ENCODE measurements at places on chromosomes 13 and 19.

- DNase-seq: no peak
Measured at GRCh38 chr19:5631567-5632240, 8.8 kb downstream of the SAFB start.

DNA sequence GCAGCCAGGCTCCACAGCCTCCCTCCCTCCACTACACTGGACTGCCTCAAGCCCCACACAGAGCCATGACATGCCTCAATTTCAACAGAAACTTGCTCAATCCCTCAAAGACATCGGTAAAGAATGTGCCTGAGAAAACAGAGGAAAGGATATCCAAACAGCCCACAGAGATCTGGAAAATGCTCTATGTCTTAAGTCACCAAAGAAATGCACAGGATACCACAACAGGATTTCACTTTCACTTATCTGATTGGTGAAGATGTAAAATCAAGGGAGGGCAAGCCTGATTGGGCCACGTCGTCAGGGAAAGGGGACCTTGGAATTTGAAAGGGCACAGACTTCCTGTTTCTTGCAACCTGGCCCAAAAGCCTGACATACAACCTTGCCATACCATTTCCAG, 14.2 kb downstream of the CACNA1A start:
- DNase-seq: peak; percentile 83

DNA sequence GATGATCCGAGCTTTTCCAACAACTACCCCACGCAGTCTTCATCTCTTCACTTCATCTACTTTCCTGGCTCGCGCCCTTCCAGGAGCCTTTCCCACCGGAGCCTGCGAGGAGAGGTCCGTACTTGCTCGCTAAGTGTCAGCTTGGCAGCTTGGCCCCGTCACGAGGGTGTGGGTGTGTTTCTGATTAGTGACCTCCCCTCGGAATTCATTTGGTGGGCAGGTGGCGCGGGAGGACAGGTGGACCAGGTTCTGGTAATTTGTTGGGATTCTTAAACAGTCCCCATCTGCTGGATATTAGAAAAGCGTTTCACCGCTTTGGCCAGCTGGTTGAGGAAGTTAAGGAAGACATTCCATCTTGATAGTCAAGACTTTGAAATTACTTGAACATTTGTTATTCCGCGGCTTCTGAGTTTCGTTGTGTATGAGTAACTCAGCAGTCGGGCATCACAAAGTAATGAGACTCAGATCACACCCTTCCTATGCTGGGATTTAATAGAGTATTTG, 515 bp downstream of the UFM1 start:
- peak; percentile 49 for DNase-seq

DNA sequence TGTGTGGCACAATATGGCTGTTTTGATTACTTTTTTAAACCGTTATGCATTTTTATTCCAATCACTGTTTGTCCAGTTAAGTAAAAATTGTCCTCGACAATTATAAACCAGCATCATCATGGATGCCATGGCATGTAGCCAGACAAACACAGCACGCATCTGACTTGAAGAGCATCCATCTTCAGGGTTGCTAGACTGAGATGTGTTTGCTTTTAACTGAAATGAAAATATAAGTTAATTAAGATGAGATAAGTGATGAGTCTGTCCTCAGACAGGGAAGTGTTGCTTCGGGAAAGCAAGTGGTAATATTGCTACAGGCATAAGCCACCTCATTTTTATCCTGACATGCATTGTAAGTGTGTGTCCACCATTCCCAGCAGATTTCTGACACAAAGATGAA, 92.8 kb upstream of the TPP2 start:
- DNase-seq: no peak

DNA sequence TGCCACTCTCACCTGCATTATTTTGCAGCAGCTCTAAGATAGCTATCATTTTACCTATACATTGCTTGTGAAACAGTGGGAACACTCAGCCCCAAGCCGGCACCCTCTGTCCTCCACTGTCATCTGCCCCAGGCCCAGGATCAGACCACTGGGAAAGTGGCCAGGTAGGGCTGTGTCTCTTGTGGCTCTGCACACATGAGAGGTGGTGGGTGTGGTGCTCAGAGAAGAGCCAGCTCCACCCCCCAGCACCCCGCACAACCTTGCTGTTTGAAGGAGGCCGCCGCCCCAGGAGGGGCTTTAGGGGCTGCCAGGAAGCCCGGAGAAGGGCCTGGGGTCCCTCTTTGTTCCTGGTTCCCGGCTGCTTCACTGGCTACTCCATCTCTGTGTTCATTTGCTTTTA, 26.6 kb downstream of the PPP1R37 start:
- no peak for DNase-seq

- DNase-seq: no peak
Measured at GRCh38 chr19:41577144-41577830, 1.3 kb downstream of the CEACAM21 start.

GRCh38 chr13:41541142-41541938, 84.0 kb downstream of the RGCC start:
- DNase-seq: no peak

- DNase-seq: no peak
Measured at GRCh38 chr13:23518231-23518630, 52.0 kb upstream of the TNFRSF19 start.

DNA sequence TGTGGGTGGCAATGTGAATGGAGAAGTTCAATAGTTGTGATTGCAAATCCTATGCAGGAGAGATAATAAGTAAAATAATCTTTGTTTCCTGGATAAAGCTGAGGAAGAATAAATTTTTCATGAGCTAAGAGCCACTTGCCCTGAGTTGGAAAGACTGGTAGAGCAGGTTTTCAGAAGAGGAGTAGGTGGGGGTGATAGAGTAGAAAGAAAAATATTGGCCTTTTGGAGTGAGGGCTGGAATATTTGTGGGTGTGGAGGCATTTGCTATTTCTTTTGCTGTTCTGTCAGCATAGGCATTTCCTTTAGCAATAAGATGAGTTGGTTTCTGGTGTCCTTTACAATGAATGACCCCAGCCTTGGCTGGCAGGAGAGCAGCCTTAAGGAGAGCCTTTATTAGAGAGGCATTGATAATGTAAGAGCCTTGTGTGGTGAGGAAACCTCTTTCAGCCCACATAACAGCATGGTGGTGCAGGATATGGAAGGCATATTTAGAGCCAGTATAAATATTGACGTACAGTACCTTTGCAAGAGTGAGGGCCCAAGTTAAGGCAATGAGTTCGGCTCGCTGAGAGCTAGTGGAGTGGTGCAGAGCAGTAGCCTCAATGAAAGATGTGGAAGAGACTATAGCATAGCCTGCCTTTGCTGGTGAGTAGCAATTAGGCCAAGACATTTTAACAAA, 11.6 kb upstream of the ZNF431 start:
- no peak for DNase-seq

- no peak for DNase-seq
Measured at GRCh38 chr19:33376941-33377557, 3.5 kb downstream of the CEBPG start.

DNA sequence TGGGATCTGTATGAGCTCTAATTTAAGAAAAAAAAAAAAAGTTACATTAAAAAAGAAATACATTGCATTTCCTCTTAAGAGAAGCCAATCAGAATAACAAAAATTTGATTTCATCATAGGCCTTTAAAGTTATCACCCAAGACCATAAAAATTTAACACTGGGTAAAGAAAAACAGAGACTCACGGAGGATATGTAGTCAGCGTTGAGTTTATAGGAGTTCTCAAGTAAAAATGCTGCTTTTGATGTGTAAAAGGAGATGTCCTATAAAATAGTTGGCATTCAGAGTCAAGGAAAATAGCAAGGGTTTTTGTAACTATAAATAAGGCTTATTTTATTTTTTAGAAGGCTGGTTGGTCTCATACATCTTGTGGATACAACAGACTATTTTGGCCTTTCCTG, 191.1 kb downstream of the EFNB2 start:
- no peak for DNase-seq

DNA sequence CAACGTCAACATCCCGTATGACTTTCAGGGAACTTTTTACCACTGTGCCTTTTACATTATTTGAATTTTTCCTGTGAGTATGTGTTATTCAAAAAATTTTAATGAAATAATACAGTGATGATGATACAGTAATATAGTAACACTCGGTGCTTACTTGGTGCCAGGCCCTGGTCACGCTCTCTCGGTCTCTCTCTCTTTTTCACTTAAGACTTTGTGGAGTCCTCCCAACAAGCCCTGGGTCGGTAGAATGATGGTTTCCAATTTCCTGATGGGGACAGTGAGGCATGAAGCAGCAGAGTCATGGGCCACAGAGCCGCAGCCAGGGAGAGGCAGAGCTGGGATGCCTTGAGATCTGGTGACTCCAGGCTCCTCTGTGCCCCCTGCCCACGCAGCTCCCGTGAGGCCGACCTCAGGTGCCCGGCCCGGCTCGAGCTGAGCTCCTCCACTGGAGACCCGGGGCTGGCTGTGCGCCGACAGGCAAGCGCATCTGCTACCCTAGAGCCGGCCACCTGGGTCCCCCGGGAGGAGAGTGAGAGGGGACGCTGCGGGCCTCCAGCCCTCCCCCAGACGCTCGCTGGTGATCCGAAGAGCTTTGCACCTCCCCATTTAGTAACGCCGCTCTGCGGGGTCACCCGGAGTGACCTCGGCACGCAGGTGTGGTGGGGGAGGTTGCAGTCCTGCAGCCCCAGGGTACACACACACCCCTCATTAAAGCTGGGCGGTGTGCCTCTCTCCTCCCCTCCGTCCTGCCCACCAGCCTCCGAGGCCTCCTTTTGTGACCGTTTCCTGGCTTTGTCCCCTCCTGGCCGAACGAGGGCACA, 4.4 kb upstream of the SBK3 start:
- DNase-seq: peak; percentile 88

- DNase-seq: no peak
Measured at GRCh38 chr19:29521291-29522075, 4.3 kb upstream of the VSTM2B start.

DNA sequence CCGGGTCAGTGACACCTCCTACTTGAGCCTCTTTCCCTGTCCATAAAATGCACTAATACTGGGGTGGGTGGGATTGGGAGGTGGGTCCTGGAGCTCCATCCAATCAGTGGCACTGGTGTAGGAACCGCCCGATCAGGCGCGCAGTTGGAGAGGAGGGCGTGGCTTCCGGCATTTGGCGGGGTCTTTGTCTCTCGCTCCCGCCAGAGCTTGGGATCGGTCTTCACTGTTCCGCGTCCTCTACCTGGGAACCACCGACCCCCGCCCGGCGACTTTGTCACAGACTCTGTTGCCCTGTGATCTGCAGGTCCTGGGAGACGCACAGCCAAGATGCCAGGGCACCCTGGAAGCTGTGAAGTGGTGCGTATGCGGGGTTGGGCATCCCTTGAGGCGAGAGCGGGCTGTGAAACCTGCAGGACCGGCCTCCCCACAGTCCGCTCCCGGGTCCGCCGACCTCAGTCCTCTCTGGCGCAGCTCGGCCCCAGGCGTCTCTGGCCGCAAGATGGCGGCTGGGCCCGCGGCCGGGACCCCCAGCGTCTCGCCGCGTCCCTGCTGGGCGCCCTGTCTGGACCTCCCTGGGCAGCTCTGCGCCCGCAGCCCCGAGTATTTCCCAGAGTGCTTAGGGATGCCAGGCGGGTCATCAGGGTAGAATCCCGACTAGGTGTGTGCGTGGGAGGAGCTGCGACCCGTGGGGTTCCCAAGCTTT, 41.6 kb upstream of the ZNF730 start:
- DNase-seq: peak; percentile 81

- no peak for DNase-seq
Measured at GRCh38 chr19:12287958-12288500, 6.7 kb downstream of the ZNF44 start.

GRCh38 chr19:31120952-31121351, 228.3 kb downstream of the TSHZ3 start:
- DNase-seq: no peak

GRCh38 chr13:40586886-40587565, 79.4 kb downstream of the FOXO1 start:
- no peak for DNase-seq

- DNase-seq: peak; percentile 62
Measured at GRCh38 chr13:110336681-110337080, 29.6 kb downstream of the COL4A2 start.

DNA sequence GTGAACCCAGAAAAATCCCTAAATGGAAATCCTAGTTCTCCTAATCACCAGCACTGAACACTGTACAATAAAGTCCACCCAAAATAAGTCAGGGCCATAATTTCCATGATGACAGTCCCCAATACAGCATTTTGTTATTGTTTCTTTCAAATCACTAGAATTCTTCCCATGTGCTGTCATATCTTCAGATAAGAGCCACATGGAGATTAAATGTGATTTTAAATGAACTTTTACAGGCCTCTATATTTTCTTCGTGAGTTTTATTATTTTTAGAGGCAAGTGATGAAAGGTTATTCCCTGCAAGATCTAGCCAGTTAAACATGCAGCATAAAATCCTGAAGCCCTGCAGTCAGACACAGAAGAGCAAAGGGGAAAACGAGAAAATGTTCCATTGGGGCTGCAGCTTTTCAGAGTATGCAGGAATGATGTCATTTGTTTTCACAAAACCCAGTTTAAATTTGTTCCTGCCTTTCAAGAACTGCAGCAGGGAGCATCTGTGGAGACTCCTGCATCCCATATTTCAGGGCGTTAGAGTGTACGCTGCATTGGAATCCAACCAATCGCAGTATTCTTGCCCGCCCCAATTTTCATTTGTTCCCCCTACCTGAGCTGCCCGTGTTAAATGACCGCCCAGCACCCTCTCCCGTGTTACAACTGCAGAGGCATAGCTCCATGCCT, 167.2 kb upstream of the KLF12 start:
- DNase-seq: peak; percentile 46

- no peak for DNase-seq
Measured at GRCh38 chr13:51997641-51998330, 13.5 kb downstream of the ATP7B start.

- DNase-seq: no peak
Measured at GRCh38 chr13:112930192-112930591, 38.8 kb upstream of the MCF2L start.

- peak; percentile 0 for DNase-seq
Measured at GRCh38 chr13:81639984-81640582, 1299.2 kb upstream of the SPRY2 start.

- DNase-seq: no peak
Measured at GRCh38 chr19:6587998-6588507, 2.9 kb downstream of the CD70 start.

Data from EL (cell line).